ENCODE measurements at places on chromosomes 12 and 14. TPM values are rescaled to one million over a fixed set of nuclear protein-coding genes. Genes with fewer than 3 reads are reported as not detected.

Gene YAF2
- total RNA-seq = 89.2 TPM

Gene KCNA1
- 0.06 TPM for total RNA-seq

- peak; percentile 68 for DNase-seq
Observed at GRCh38 chr14:102870994-102871831, 51.2 kb upstream of the AMN start.

GRCh38 chr14:89681086-89682018 is 264.3 kb upstream of the FOXN3 start:
- no peak for DNase-seq

DNA sequence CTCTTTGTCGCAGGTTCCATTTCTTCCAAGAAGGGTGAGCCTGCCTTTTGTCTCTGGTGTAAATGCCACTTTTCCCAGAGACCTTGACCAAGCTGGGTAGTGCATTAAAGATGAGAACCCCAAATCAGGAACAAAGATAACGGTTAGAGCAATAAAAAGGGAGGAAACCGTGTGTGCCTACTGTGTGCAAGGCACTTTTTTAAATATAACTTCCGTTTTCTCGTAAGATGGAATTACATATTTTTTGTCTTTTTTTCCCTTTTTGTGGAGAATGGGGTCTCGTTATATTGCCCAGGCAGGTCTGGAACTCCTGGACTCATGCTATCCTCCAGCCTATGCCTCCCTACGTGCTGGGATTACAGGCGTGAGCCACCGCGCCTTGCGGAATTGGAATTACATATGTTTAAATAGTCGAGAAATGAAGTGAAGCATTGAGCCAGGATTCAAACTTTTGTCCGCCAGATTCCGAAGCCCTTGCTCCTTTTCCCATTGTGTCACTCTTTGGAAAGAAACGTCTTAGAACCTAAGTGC is 506 bp upstream of the NABP2 start:
- no peak for DNase-seq

DNA sequence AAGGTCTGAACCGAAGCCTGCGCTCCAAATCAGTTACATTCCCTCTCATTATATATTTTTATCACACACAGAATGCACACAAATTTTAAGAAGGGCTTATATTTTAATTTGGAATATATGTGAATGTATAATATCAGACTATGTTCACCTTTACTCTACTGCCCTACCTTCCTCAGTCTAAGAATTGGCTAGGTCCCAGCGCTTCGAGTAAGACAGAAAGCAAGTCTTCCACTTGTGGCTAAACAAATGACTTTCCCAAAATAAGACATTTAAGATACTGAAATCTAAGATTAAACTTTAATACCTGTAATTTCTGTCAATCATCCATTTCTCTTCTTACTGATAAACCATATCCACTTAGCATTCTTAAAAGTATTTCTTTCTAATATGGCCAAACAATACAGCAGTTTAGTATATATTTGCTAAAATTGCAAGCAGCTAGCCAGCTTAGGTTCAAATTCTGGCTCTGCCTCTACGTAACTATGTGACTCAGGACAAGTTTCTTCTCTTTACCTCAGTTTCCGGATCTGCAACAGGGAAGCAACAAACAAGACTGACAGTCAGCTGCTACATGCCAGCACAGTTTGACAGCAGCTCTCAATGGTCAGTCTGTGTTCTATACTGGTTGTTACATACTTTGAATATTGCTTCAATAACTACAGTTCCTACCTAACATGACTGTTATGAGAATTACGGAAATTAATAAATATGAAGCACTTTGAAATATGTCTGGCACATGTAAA is 2.0 kb downstream of the INTS13 start:
- no peak for DNase-seq

GRCh38 chr12:100987552-100988521 is 193.3 kb downstream of the ANO4 start:
- DNase-seq = no peak

DNA sequence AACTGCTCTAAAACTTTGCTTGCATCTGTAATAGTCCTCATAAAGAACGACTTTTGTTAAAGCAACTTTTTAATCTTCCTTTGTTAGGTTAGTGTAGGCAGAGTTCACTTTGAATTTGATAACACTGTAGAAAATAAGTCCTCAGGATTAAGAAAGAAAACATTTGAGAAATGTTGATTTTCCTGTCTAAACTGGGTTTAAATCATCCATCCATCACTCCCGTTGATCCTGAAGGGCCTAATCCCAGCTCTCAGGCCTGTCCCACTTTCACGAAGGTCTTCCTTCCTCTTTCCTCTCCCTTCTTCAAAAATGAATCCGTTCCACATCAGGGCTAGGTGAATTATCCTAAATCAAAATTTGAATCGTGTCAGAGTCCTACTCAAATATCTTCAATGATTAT is 36.9 kb downstream of the SLC2A14 start:
- DNase-seq = no peak

GRCh38 chr12:117818400-117818799 is 150.4 kb downstream of the KSR2 start:
- no peak for DNase-seq

DNA sequence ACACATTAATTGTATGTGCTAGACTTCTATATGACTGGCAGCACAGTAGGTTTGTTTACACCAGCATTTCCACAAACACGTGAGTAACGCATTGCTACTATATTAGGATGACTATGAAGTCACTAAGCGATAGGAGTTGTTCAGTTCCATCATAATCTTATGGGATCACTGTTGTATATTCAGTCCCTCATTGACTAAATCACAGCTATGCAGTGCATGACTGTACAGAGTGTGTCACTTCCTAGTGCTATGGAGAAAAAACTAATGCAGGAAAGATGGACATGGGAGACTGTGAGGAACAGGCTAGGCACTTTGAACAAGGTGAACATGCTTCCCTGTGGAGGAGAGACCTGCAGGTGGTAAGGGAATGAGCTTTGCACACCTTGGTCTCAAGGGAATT is 259.8 kb downstream of the NUAK1 start:
- DNase-seq = no peak
